ENCODE measurements at places on chromosomes 3 and 15.

- no peak for DNase-seq
These were observed 23.8 kb downstream of the AP3S2 start for GRCh38 chr15:89870006-89870405.

GRCh38 chr3:155869691-155870090 is 759 bp upstream of the GMPS start:
- DNase-seq, result peak; percentile 36

DNA sequence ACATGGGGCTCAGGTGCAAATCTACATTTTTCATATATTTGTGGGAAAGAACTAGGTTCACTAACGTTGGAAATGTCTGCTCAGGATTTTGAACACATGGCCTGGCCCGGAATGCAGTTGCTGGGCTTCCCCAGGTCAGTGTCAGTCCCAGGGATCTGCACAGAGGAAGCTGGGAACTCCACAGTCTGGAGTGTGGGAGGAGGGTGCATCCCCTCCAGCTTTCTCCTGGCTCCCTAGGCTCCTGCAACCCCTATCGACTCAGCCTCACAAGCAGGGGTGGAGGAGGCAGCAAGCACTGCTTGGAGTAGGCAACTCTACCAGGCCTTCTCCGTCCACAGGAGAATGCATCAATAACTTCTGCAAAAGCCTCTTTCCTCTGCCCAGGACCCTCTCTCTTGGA is 30.1 kb upstream of the HCN4 start:
- no peak for DNase-seq

- peak; percentile 58 for DNase-seq
These were observed 293.7 kb downstream of the ARPP21 start for GRCh38 chr3:35932995-35933394.

- DNase-seq, result no peak
These were observed 204.2 kb upstream of the PROK2 start for GRCh38 chr3:71989165-71989564.

DNA sequence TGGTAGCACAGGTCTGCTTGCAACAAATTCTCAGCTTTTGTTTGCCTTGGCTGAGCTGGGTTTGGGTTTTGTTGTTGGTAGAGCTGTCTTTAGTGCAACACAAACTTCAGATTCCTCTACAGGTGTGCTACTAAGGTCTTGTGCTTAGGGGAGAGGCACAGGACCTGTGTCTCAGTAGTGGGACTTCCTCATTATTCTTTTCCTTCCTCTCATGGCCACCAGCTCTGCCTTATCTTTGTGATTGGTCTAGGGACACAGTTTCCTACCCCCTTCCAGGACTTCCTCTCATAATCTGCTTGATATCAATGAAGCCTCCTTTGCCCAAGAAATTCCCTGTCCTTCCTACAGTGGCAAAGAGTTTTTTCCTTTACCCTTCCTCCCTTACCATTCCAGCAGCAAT is 24.9 kb upstream of the DNAAF4 start:
- no peak for DNase-seq

DNA sequence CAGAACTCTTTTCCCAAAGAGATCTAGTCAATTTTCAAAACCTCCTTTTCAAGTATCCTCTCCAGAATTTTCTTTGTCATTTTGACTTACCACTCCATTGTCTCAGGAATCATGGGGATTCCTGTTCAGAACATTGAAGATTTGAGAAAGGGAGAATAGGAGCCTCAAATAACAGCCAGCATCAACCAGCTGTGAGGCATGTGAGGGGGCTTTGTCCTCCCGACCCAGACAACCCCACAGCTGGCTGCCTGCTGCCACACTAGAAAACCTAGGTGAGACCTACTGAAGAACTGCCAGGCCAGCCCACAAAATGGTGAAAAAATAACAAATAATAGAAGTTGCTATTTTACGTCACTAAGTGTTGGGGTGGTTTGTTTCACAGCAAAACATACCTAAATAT is 5.9 kb upstream of the ARHGEF26 start:
- no peak for DNase-seq

GRCh38 chr3:105353485-105354161 is 13.1 kb upstream of the ALCAM start:
- no peak for DNase-seq

DNA sequence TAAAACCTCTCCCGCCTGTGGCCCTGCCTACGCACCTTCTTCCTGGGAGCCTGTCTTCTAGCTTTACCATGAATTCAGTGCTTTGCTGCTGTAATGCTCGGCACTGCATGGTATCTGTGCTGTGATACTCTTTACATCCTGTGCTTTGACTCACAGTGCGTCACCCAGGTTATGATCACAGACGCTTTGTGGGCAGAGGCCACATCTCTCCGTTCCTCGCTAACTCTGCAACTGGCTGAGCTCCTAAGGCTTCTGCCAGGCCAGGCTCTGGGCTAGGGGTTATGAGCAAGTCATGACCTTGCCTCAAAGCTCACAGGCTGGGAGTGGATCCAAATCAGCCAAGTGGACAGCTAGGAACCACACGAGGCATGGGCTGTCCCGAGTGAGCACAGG is 23.2 kb downstream of the SPTBN5 start:
- no peak for DNase-seq

DNA sequence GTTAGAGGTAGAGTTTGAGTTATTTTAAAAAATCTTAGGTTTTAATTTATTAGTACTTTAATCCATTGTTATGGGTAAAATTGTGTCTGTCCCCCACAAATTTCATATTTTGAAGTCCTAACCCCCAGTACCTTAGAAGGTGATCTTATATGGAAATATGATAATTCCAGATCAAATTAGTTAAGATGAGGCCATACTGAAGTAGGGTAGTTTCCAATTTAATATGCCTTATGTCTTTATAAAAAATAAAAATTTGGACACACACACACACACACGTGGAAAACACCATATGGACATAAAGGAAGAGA is 18.6 kb upstream of the ADGRG7 start:
- no peak for DNase-seq

GRCh38 chr3:159266779-159267178 is 464.9 kb downstream of the MFSD1 start:
- no peak for DNase-seq

DNA sequence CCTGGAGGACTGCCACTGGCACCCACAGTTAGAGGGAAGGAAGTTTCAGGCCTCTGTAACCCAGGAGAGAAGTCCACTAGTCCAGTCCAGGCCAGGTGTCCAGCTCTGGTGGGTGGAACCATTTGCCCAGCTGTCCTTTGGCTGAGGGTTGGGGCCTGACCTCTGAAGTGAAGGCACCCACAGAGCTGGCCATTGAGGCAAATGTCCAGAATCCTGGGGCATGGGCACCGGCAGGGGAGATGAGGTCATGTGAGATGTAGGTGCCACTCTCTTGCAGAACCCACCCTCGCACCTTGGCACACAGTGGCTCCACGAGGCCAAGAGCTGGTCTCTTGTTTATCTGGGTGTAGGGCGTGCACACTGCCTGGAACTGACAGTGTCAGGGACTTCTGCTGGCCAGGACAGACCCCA is 162.8 kb downstream of the SMAD6 start:
- DNase-seq, result no peak

DNA sequence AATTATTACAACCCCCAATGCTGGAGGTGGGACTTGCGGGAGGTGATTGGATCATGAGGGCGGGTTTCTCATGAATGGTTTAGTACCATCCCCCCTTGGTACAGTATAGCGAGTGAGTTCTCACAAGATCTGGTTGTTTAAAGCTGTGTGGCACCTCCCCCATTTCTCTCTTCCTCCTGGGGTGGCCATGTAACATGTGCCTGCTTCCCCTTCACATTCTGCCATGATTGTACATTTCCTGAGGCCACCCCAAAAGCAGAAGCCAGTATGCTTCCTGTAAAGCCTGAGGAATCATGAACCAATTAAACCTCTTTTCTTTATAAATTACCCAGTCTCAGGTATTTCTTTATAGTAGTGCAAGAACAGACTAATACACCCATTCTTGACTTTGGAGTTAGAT is 20.3 kb upstream of the PROK2 start:
- no peak for DNase-seq

- DNase-seq, result no peak
These were observed 100.7 kb downstream of the ANXA2 start for GRCh38 chr15:60297047-60297446.

DNA sequence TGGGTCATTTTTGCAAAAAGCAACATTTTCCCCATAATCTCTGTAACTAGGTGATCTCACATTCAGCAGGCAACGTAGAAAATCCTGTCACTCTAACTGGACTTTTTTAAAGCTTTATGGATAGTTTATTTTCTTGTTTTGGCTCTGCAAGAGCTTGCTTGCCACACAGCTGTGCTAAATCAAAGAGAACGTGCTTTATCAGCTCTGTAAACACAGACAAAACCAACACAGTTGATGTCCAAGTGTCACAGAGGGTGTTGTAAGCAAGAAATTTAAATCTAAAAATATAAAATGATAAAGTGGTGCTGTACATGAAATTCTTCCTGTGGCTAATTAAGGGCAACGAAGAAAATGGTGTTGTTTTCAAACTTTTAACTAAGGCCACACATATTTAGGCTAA is 97.5 kb upstream of the STAC start:
- no peak for DNase-seq

GRCh38 chr3:58607816-58608215 is 30.6 kb upstream of the FAM107A start:
- no peak for DNase-seq

- DNase-seq, result no peak
These were observed 325 bp downstream of the ALCAM start for GRCh38 chr3:105367063-105367405.

- DNase-seq, result no peak
These were observed 49.1 kb downstream of the CCNL1 start for GRCh38 chr3:157110761-157111278.

- no peak for DNase-seq
These were observed 609.1 kb upstream of the BCHE start for GRCh38 chr3:166446291-166446690.

GRCh38 chr15:82944056-82944455 is 8.5 kb downstream of the HOMER2 start:
- peak; percentile 19 for DNase-seq

DNA sequence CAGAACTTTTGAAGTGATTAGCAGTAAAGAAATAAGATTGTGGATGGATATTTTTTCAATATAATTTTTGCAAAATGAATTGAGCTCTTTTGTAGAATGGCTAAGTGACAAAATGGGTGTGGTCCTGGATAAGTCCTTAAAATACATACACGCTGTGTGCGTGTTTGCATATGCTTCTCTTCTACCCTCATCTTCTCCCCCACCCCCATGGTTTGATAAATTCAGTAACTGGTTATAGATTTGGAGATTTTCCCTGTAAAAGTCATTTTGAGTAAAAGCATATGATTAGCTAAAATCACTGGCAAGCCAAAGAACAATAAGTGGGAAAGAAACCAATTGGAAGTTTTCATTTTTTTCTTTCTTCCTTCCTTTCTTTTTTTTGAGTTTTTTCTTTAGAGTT is 453.9 kb upstream of the MDFIC2 start:
- DNase-seq, result no peak

GRCh38 chr3:71955240-71956068 is 170.5 kb upstream of the PROK2 start:
- DNase-seq, result peak; percentile 51

GRCh38 chr3:168205451-168205850 is 109.7 kb upstream of the GOLIM4 start:
- no peak for DNase-seq

DNA sequence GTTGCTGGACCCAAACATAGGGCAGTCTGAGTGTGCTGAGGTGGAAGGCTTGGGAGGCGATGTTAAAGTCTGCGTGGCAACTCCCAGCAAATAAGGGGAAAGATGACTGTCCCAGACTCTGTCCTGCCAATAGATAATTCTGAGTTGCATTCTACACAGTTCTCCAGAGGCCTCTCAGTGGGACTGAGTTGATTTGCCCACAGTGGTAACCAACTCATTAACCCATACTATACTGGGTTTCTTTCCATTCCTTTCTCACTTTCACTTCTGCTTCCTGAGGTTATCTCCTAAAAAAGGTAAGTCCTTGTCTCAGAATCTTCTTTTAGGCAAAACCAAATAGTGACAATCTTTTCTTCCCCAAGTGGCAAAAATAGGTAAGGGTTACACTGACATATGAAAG is 549.9 kb upstream of the DPPA4 start:
- no peak for DNase-seq

- DNase-seq, result no peak
These were observed 130.1 kb upstream of the PRICKLE2 start for GRCh38 chr3:64355401-64355807.

DNA sequence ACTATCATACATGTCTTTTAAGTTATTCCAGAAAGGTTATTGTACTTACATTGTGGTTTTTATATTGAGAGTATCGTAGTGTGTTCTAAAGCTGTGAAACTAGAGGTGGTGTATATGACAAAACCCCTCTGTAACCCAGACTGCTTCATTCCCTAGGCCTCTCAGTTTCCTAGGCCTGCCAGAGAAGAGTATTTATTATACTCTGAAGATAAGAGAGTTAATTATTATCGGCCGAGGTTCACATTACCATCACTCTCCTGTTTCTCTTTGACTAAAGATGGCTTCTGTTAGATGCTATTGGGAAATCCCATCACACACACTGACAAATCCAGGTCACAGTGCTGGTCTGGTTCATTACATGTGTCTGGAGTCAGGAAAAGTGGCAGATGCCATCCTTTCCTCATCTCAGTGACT is 20.5 kb downstream of the EXOSC7 start:
- DNase-seq, result no peak

All from DMS79 treated with DMSO at 0.1 percent for 48 hours (cell line).